ENCODE measurements at places on chromosomes 3 and 15.

- DNase-seq, result no peak
These were observed 91.1 kb upstream of the ATP11B start for GRCh38 chr3:182702216-182702615.

DNA sequence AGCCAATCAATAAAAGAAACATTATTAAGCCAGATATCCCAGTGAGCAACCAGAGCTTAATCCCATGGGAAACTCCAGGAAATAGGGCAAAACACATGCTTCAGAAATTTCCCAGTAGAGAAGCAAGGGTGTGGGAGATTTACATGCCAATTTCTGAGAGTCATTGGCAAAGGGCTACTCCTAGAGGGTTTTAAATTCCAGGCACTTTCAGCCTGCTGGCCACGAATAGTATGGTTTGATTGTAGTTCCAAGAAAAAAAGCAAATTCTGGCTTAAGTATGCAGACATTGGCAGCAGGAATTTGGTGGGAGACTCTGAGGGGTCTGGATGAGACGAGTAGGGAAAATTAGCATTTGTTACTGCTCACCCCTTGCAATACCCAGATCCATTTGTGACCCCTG is 402.1 kb upstream of the SUCLG2 start:
- no peak for DNase-seq

DNA sequence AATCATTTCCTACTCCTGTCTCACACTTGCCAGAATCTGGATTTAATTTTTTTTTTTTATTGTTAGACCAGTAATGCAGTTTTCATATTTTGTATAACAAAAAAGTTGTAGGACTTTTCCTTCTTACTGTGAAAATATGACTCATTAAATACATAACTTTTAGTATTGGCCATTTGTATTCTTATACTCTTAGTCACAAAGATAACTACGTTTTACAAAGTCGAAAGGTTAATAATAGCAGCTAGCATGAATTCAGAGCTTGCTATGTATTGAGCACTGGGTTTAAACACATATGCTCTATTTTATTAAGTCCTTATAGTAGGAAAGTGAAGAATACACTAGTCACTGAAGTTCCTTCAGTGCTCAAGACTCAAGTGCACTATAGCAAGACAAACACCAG is 43.1 kb downstream of the LRRN1 start:
- DNase-seq, result no peak

- no peak for DNase-seq
These were observed 90.0 kb upstream of the ADPGK start for GRCh38 chr15:72873379-72874233.

DNA sequence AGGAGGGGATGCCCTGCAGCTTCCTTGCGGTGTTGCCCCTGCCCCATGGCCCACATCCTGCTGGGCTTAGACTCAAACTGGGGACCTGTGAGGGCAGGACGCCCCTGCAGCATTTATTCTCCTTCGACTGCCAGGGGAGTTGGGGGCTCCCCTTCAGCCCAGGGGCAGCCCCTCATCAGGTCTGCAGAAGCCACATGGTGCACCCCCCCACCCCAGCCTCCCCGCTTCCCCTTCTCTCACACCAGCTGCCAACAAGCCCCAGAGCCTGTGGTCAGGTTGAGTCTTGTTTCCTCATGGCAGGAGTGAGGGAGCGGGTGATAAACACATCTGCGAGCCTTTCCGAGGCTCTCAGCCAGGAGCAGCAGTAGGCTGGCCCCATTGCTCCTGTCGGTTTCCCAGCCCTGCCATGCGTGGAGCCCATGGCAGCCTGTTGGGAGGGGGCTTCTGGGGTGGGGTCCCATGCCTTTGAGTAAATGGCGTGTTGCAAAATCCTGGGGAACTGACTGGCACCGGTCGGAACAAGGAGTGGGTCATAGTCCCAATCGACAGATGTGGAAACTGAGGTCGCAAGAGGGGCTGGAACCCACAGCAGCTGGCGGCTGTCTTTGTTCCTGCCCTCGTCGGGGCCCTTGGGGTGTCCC is 27.8 kb downstream of the WNT7A start:
- DNase-seq, result no peak

GRCh38 chr3:42935472-42935871 is 29.5 kb downstream of the ZNF662 start:
- DNase-seq, result peak; percentile 19

DNA sequence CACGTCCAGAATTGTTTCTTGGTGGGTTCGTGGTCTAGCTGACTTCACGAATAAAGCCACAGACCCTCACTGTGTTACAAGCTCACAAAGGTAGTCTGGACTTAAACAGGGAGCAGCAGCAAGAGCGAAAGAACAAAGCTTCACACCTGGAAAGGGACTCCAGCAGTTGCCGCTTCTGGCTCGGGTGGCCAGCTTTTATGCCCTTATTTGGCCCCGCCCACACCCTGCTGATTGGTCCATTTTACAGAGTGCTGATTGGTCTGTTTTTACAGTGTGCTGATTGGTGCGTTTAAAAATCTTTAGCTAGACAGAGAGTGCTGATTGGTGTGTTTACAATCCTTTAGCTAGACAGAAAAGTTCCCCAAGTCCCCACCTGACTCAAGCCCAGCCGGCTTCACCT is 194.2 kb upstream of the NDN start:
- DNase-seq, result no peak

DNA sequence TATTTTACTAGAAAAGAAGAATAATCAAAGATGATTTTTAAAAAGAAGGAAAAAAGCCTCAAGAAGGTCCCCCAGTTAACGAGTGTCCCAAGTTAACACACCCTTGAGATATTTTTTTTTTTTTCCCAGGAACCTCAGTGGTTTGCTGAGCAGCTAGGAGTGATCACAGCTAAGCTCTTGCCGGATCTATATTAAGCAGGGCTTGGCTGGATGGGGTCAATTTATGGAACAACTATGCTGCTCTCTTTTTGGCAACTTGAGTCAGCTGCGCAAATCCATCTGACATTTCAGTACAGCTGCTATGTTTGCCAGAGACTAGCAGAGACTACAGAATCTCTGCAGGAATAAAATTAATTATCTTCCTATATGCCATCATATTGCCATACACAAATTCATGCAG is at the start of gene LMOD3:
LMOD3 (minus strand) TSS at position 193 of the 400 bp plus-strand sequence. CDS start 209 bp downstream, outside the sequence.
- DNase-seq, result no peak

DNA sequence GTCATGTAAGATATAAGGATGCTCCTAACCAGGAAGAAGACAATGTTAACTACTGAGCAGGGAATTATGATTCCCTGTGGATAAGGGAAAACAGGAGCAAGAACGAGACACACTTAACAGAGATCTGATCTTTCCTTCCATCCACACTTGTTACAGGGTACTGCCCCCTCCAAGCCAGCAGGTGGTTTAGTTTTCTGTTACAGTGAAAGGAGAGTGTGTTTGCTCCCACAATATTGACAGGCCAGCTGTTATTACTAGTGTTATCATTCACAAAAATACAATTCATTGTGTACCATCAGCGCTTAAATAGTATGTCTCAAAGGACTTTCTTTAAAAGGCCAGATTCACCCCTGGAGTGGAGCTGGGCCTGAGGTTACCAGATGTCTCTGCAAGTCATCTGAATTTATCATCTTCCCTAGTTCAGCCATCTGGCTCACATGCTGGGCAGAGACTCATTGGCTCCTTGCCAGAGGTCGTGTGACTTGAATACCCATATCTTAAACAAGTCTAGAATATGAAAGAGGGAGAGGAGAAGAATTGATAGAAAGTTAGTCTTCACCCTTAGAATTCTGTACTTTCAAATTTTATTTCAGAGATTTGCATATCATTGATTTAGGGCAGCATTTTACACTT is 16.8 kb upstream of the FMN1 start:
- no peak for DNase-seq

GRCh38 chr3:15796771-15797641 is 773 bp downstream of the ANKRD28 start:
- peak; percentile 48 for DNase-seq

DNA sequence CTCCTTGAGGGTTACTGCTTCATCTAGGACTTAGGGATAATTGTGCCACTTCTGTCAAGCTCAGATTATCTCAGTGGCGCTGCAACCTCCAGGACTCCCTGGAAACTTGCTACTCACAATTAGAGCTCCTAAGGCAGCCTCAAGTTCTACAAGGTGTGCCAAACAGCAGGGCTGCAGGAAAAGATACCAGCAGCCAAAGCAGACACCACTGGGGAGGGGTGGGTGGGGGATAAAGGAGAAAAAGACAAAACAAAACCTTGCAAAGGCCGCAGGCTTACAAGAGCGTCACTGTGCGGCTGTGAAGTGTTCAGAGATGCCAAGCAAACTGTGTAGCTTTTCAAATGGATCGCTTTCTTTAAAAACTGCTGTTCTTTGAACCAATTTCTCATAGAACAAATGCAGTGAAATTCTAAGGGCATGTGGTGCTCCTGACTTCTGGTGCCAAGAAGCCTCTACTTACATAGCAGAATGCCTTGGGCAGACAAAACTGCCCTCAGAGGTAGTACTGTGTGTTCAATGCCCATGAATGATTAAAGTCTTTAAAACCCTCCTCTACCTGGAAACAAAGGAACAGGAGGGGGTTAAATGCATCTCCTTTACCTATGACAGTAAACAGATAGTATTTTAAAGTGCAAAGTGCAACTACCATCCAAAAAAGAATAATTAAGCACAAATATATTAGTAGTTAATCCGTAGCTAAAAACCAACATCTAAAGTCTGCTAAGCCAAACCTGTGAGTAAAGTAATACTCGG is 353.4 kb downstream of the FOXP1 start:
- DNase-seq, result no peak

GRCh38 chr15:41982133-41982930 is 10.0 kb upstream of the EHD4 start:
- no peak for DNase-seq

GRCh38 chr3:171977860-171978259 is 61.5 kb upstream of the FNDC3B start:
- DNase-seq, result no peak

DNA sequence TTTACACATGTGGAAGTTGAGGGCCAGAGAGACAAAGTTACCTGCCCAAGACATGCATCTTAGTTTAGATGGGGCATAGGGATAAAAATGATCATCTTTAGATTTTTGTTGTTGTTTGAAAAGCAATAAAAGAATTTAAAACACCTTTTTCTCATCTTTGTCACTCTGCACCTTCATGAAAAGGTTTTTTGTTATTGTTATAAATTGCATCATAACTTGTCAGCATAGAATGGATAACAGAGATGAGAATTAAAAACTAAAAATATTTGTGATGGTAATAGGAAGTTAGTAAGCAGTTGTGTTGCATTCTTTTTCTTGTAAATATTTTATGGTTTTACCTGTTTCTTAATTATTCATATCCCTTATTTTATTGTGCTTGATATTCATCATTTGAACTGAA is 13.4 kb upstream of the ZBTB47 start:
- no peak for DNase-seq

DNA sequence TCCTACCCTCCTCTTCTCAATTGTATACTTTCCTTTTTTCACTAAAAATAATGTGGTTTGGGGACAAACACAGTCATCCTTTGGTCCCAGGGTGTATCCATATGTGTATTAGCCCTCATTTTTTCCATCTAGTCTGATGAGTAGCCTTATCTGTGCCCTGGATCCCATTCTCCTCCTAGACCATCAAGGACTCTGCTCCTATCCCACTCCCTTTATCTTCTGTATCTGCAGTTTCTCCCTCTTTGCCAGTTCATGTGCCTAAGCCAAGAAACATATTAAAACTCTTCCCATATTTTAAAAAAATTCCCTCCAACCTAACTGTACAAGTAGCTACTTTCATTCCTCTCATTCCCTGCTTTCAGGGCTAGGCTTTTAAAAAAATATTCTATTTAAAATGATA is 25.2 kb downstream of the CCDC14 start:
- no peak for DNase-seq

DNA sequence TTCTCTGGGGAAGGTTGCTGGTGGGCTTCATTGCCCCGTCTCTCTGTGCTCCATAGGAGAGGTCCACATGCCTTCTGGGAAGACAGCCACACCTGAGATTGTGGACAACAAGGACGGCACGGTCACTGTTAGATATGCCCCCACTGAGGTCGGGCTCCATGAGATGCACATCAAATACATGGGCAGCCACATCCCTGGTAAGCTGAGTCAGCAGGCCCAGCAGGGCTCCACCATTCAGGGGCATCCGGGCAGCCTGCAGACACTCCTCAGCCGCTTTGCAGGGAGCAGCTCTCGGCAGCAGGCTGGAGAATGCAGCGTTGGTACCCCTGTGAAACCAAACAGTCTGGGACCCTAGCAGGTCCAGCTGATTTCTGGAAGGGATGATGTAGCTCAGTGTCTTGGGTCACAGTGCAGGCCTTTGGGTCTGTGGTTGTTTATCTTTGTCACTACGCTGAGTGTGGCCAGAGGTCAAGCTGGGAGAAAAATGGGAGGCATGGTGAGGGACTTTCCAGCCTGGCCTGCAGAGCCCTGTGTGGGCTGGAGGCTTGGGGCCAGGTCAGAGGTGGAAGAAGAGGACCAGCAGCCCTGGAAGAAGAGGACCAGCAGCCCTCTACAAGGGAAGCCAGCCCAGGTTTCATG is 67.2 kb downstream of the DNASE1L3 start:
- DNase-seq, result no peak

GRCh38 chr3:14516738-14517345 is 23.3 kb downstream of the GRIP2 start:
- DNase-seq, result no peak

GRCh38 chr3:193134856-193135255 is 106.2 kb upstream of the PLAAT1 start:
- no peak for DNase-seq

DNA sequence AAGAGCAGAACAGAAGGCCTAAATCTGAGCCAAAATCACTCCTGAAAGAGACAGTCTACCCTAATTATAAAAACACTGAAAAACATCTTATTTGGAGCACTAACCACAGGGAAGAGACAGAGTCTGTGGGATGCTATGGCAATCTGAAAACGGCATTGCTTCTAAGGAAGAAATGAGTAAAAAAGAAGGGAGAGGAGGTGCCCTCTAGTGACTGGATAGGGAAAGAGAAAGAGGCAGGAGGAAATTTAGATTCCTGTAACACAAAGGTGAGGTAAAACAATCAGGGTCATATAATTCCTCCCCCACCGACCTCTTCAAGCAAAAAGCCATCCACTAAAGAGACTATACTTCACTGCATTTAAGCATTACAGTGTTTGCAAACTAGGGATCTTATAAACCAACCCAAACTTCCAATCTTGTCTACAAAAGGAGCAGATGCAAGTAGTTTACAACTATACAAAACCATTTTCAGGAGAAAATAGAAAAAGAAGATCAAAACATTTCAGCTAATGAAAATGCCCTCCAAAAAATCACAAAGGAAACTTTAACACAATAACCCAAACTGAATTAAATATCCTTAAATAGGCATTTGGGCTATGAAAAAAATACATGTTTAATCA is 32.6 kb downstream of the HACD2 start:
- DNase-seq, result peak; percentile 14

- DNase-seq, result no peak
These were observed 1.1 kb downstream of the FAH start for GRCh38 chr15:80153900-80154299.

GRCh38 chr3:123419181-123419849 is 29.6 kb downstream of the ADCY5 start:
- no peak for DNase-seq
